Kasumi-1 (cell line): ENCODE measurements at places on chromosomes 2 and 18.

- peak; percentile 49 for DNase-seq
Observed at GRCh38 chr2:224650815-224651439, 65.2 kb downstream of the CCDC195 start.

DNA sequence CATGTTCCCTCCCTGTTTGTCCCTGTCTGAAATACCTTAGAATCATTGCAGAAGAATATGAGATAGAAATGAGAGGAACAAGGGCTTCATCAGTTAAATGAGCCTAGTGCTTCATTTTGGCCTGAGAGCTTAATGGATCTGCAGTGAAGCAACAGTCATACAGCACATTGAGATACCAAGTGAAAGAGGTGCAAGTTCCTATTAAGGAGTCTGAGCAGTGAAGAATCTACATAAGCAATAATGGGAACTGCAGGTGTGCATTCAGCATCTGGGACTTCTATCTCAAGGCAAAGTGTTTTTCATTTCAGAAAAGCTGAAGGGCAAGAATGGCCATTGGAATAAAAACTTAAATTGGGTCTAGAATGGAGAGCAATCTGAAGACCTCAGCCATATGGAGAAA, 323.2 kb upstream of the SLC39A10 start:
- DNase-seq = no peak

GRCh38 chr18:68839701-68840100, 41.8 kb downstream of the CCDC102B start:
- no peak for DNase-seq

DNA sequence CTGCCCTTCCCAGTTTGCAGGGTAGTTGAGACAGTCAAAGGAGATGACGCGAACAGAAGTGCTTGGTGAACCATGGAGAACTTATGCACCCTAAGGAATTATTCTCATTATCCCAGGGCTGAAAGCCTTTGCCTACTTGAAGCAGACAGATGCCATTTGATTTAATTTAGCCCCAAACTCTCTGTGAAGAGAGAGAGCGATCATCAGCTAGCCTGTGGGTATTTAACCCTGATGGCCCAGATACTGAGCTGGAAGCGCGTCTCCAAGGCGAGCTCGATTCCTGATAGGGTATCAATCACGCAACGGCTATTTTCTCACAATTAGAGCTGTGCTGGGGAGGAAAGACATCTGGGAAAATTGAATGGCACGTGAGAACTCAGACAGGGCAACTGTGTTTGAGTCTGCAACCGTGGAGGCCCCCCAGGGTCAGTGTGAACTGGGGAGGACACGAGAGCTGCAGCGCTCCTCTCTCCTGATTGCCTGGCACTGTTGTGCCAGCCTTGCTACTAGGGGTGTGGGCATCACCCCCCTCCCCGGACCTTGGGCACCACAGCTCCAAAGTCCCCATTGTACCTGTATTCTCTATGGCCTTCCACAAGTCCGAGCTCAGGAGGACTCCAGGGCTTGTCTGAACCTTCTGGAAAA, 73.2 kb downstream of the CAPN13 start:
- DNase-seq = no peak

GRCh38 chr18:63775166-63775730, at the start of gene SERPINB7:
Gene SERPINB7, plus strand, starts transcription at chr18:63775418. Its CDS starts 6,955 bp downstream, at chr18:63782373.
- DNase-seq = no peak

GRCh38 chr2:74511104-74511989, 2.9 kb upstream of the TLX2 start:
- no peak for DNase-seq

- no peak for DNase-seq
Observed at GRCh38 chr2:219002395-219003266, 9.4 kb upstream of the CRYBA2 start.

- DNase-seq = no peak
Observed at GRCh38 chr2:36544638-36545338, 53.2 kb downstream of the FEZ2 start.

DNA sequence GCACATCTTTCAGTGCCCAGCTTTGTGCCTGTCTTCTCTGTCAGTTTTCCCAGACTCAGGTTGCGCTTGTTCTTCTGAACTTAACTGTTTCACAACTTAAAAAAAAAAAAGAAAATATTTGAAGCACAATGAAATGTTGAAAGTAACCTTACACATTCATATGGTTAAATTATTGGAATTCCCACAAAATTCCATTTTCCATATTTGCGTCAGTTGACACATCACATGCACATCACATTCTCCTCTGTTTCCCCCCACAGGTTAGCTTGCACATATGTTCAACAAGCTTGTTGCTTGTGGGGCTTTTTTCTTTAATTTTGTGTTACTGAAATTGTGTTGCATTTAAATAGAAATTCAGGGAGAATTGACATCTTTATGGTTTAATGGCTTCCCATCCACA, 8.3 kb downstream of the MYO1B start:
- DNase-seq = no peak

GRCh38 chr2:219417374-219417773, 803 bp upstream of the DES start:
- DNase-seq = no peak

DNA sequence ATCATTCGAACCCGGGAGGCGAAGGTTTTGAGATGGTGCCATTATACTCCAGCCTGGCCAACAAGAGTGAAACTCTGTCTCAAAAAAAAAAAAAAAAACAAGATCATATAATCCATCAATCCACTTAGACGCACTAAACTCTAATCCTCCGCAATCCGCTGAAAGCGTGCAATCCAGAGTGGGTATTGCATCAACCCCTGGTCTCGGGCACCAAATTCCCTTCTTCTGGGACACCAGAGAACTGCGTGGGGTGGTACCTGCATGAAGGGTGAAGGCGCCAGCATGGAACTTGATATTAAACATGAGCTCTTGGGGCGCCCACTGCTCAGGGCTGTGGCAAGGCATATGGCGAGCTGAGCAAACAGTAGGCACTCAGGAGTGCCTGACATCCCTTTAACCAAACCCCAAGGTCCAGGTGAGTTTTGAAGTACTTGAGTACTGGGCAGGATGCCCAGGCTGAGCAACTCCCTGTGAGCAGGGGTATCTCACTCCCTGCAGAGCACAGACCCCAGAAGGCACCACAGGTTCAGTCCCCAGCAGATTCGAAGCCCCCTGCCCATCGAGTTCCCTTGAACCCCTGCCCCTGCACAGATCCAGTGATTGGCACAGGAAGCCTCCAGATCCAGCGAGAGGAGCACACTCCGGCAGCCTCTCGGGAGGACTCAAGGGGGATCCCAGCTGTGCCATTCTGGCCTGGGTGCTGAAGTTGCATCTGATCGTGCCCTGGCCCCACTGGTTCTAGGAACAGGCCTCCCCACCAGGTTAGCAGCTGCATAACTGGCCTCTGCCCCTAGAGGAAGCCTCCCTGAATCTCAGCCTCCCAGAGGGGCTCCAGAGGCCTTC, 8.0 kb downstream of the ALPI start:
- no peak for DNase-seq

- no peak for DNase-seq
Observed at GRCh38 chr18:7017013-7017412, 100.6 kb downstream of the LAMA1 start.

- DNase-seq = no peak
Observed at GRCh38 chr2:143401861-143402260, 272.6 kb downstream of the ARHGAP15 start.

DNA sequence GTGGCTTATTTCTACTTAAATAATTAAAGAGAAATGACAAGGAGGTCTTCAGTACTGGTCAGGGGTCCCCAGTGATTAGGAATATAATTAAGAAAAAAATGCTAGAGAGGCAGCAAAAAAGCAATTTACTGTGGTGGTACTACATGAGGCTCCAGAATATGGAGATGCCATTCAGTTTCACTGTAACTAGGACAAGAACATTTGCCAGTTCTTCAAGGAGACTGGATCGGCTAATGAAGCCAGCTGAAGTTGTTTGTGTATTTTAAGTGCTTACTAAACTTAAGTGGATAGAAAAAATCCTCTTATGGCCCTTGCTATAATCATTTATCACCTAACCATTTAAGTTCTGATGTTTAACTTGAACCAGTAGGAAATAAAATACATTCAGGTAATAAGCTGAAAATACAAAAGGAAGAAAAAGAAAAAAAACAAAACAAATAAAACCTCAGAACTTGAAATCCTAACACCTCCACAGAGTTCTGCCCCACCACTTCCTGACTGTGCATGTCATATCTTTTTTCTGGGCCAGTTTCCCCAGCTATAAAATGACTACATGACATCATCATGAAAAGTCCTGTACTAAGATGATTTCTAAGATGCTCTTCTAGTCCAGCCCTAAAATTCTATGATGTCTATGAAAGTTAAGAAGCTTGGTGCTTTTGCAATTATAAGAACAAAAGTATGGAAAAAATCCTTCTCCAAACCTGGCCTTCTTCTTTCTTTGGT, 98.0 kb downstream of the TRABD2A start:
- no peak for DNase-seq

DNA sequence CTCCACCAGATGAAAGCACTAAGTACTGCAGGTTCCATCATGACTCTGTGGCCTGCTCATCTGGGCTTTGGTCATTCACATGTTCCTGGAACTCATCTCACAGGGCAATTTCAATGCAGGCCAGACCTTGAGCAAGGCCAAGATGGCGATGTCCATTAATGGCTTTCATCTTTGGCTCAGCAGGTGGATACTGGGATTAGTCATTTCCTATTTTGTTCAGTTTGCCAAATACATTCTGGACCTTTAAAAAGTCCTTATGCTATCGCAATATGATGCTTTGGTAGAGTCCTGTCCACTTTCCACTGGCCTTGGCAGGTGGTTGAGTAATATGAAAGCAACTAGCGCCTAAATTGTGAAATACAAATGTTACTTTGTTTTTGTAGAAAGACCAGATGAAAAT, 170.1 kb upstream of the REV1 start:
- DNase-seq = no peak

DNA sequence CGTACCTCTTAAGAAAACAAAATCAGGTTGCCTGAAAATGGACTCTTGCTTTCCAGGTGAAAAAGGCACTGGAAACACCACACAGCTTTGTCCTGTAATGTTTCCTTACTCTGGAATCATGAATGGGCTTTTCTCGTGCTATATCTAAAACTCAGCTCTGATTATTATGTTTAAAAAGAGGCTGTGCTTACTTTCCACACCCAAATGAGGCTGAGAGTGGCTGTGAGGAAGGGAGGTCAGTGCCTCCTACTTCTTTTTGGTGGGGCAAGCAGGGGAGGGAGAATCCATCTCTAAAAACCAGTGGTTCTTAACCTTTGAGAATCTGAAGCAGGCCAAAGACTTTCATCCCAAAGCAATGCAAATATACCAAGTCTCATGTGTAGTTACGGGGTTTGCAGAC, 148.6 kb downstream of the FAM210A start:
- no peak for DNase-seq

DNA sequence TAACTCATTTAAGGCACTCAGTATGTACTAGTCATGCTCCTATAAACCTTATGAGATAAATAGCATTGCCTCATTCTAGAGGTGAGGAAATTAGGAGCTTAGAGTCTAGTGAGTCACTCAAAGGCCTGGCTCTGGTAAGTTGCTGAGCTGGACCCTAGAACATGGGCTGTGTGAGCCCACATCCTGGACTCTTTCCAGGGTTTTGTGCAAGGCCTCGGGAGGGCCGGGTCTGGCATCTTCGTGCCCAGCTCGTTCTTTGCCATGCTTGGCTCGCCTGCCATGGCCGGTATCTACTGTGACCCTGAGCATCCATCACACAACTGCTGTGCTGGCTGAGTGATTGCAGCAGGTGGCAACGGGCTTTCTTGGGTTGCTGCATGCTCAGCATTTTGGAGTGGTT, 168.0 kb downstream of the LPIN1 start:
- DNase-seq = no peak

GRCh38 chr2:15914596-15915385, 25.6 kb upstream of the MYCN start:
- no peak for DNase-seq

- no peak for DNase-seq
Observed at GRCh38 chr2:31079665-31080064, 58.6 kb downstream of the GALNT14 start.

GRCh38 chr2:171711351-171711750, 24.1 kb downstream of the DYNC1I2 start:
- no peak for DNase-seq

GRCh38 chr2:55073000-55073983, 23.0 kb upstream of the RTN4 start:
- no peak for DNase-seq

- no peak for DNase-seq
Observed at GRCh38 chr2:200453853-200454534, 55.9 kb downstream of the KCTD18 start.

DNA sequence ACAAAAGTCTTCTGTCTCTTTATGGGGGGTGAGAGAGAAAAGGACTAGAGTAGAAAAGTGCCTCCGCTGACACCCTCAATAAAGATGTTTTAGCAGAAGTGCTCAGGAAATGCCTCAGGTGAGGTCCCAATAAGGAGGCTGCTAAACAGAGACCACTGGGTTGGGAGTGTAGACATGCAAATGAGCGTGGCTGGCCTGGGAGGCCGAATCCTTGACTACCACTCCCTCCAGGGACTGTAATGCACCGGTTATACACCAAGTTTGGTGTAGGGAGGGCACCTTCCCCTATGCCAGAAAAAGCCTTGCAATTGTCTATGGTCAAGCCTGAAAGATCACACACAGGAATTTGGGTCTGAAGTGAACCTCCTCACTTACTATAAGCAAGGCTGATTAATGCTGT, 1.8 kb downstream of the TMX3 start:
- no peak for DNase-seq

- DNase-seq = no peak
Observed at GRCh38 chr18:78767648-78768071, 212.0 kb upstream of the SALL3 start.

DNA sequence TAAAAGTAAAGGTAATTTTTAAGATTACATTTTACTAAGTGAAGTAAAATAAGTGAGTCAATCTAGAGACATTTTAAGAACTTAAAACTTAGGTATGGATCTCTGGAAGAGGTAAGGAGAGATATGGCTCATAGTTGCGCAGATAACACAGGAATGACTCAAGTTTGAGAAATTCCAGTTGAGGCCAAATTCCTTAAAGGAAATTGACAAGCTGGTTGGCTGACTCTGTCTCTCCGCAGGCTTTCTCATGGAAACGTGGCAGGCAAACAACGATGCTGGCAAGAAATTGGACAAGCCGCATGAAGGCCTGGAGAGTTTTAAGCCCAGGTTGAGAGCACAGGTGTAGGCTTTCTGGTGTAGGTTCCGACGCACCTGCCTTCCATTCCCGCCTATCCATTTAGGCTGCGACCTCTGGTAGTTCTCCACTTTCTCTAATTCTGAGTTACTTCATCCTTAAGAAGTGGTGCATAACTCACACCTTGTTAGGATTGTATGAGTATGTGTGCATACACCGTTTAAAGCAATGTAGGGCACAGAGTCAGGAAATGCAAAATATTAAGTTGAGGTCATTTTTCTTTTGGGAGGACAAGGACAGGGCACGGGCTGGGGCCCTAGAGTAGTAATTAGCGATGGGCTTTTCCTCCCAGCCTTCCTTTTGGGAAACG, 589 bp upstream of the DAW1 start:
- no peak for DNase-seq

GRCh38 chr2:27441958-27442919, at the start of gene KRTCAP3:
Gene KRTCAP3, plus strand, starts transcription at chr2:27442381. Its CDS starts 32 bp downstream, at chr2:27442413.
- DNase-seq = no peak
